ENCODE measurements at places on chromosomes 2 and 18.

- no peak for DNase-seq
Measured at GRCh38 chr2:235806986-235807750, 313.3 kb downstream of the AGAP1 start.

- DNase-seq: no peak
Measured at GRCh38 chr2:10355471-10356438, 53.1 kb downstream of the HPCAL1 start.

DNA sequence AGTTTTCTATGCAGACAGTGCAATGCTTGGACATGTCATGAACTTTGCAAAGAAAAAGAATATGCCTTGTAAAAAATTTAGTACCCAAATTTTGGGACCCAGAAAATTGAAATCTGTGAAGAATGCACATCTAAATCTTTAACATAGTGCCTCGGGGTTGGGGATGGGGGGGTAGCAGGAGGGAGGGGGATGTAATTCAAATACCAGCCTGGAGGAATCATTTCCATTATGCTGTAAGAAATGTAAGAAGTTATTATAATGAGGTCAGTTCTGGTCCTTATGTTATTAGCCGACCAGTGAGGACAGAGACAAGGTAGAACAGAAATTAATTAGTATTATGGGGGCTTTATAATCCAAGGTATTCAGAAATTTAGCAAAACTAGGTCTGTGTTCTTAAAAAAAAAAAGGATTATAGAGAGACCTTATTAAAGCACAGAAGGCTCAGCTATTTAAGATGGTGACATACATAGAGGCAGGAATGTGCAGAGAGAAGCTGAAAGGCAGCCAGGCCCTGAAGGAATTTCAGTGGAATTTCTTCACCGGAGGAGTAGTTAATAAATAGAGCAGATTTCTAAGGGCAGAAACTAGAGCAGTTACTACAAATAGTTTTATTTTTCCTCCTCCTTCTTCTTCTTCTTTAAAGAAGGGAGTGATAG is 89.0 kb upstream of the RBMS1 start:
- no peak for DNase-seq

DNA sequence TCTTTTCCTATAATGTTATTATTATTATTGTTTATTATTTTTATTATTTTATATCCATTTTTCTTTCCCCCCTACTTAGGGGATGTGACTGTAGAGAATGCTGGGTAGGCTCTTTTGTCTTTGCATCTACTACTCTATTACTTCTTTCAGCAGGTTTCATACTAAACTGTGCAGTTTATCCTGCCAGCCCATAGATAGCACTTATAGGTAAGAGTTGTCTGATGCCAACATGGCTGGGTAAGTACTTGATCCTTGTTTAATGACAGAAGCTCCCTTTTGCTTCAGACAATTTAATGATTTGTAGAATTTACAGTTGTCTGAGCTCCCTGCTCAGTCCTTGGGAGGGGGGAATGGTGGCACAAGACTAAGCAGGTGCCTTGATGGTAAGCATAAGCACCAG is 262.9 kb upstream of the CDH2 start:
- DNase-seq: no peak

DNA sequence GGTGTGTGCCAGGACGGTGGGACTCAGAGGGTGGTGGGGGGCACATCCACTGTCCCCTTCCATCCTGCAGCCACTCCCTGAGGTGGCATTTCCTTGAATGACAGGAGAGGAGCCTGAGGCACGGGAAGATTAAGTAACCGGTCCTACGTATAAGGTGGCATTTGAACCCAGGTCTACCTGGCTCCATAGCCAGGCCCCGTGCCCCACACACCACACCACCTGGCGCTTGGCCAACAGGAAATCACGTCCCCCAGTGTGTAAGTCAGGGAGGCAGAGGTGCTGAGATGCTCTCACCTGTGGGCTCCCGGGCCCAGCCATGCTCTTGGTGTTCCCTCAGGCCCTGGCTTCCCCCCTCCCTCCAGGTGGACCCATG is 53.7 kb downstream of the HPCAL1 start:
- DNase-seq: no peak

GRCh38 chr2:146837857-146838256 is 1007.0 kb upstream of the ACVR2A start:
- no peak for DNase-seq

DNA sequence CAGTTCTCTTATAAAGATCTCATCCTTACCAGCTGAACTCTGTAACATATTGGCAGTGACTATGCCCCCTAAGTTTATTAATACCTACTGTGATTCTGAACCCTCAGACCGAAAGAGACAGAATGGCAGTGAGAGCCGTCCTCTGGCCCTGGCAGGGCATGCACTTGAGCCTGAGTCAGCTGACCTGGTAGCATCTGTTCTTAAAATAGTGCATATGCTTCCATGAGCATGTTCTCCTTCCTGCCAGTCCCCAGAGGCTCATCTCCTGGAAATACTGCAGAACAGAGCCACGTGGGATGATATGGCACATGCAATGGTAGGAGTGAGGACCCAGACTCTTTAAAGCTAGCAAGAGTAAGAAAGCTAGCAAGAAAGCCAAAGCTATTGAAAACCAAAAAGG is 59.0 kb downstream of the RASGRP3 start:
- no peak for DNase-seq

- no peak for DNase-seq
Measured at GRCh38 chr18:55275039-55275901, 312.7 kb downstream of the TCF4 start.

- peak; percentile 13 for DNase-seq
Measured at GRCh38 chr2:227095346-227095745, 68.7 kb downstream of the COL4A4 start.

DNA sequence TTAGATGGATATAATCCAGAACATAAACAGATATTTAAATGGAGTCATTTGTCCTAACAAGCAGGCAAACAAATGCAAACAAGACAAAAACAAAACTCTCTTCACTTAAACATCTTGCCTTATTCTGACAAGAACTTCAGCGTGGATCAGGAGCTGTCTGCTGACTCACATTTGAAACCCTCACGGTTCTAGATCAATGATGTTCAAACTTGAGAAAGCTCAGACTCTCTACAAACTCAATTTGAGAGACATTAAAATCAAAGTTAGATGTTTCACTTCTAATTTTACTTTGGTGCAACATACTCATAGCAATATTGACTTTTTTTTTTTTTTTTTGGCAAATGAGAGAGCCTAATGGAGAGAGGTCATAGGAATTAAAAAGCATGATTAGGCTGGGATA is 362.8 kb upstream of the SLC14A2 start:
- no peak for DNase-seq

DNA sequence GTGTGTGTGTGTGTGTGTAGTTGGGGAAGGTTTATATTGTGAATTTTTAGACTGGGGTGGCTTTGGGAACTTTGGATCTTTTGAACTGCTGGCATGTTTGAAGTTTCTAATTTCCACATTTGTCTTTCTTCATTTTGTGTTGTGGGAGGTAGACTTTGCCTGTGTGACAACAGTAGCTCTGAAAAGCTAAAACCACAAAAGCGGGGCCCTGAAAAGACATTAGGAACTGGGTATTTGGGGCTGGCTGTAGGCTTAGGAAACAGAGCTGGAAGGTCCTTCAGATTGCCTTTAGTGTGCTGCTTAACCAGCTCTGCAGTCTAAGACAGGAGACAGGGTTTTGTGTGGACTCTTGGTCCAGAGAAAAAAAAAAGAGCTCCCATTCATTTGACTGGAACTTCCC is 27.2 kb upstream of the DOCK10 start:
- no peak for DNase-seq

- no peak for DNase-seq
Measured at GRCh38 chr18:36255072-36255698, 42.3 kb upstream of the FHOD3 start.

DNA sequence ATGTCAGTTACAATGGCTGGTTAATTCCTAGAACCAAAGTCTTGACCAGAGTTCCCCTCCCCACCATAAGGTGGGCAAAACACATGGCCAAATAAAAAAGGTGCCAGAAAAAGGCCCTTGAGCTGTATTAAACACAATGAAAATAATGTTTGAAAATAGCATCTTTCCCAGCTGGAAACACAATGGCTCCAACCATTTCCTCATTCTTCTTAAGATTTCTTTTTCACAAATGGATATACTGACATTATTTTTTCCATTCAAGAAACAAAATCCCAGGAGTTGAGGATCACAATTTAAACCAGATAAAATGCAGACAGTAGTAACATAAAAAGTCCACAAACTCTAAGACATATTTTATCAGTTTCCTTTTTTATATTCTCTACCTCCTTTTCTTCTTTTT is 143.8 kb downstream of the EXOC6B start:
- no peak for DNase-seq

GRCh38 chr18:7978834-7979233 is 411.7 kb downstream of the PTPRM start:
- no peak for DNase-seq

Data from kidney capillary endothelial cell (primary cell).